ENCODE measurements at places on chromosomes 16 and 17. TPM values are rescaled to one million over a fixed set of nuclear protein-coding genes. Genes with fewer than 3 reads are reported as not detected.
A peak's percentile ranks its signal among the peaks of the same experiment; 100 is the strongest.

Gene HEATR9
- not detected for total RNA-seq

Gene CMTM4
- total RNA-seq: 33.7 TPM

Gene TAC4
- total RNA-seq: not detected

GRCh38 chr16:31477220-31478216, 5.4 kb upstream of the SLC5A2 start:
- H3K4me3 ChIP-seq: peak overlapping the region; percentile 2
- no peaks in the 10 kb centered on the region for H3K36me3 ChIP-seq
- DNase-seq: no peak
- no peaks in the 10 kb centered on the region for H3K4me1 ChIP-seq
- H3K27me3 ChIP-seq: no peaks in the 10 kb centered on the region
- H3K27ac ChIP-seq: no peak overlapping the region

GRCh38 chr16:57091975-57092785, at the start of gene CPNE2:
Gene CPNE2, plus strand, starts transcription at chr16:57092583. Its CDS starts 18,160 bp downstream, at chr16:57110743.
- H3K27me3 ChIP-seq: no peaks in the 10 kb centered on the region
- peaks cover 7% of the 10 kb centered on the region for H3K4me1 ChIP-seq
- H3K36me3 ChIP-seq: no peaks in the 10 kb centered on the region

DNA sequence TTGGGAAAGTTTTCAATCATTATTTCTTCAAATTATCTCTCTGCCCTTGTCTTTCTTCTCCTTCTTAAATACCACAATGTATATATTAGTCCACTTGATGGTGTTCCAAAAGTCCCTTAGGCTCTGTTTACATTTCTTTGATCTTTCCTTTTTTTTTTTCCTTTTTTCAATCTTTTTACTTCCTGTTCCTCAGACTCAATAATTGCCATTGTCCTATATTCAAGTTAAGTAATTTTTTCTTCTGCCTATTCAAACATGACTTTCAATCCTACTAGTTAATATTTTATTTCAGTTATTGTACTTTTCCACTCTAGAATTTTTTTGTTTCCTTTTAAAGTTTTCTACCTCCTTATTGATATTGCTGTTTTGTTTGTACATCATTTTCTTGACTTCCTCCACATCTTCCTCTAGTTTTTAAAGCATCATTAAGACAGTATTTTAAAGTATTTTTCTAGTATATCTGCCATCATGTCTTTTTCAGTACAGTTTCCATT, 15.8 kb upstream of the UQCRC2 start:
- no peak overlapping the region for H3K4me3 ChIP-seq
- H3K27ac ChIP-seq: no peak overlapping the region
- H3K36me3 ChIP-seq: no peaks in the 10 kb centered on the region
- no peak for DNase-seq
- no peaks in the 10 kb centered on the region for H3K4me1 ChIP-seq

- H3K4me3 ChIP-seq: no peak overlapping the region
- H3K27ac ChIP-seq: no peak overlapping the region
- no peak for DNase-seq
- no peaks in the 10 kb centered on the region for H3K27me3 ChIP-seq
- H3K4me1 ChIP-seq: no peaks in the 10 kb centered on the region
These were observed 62.7 kb downstream of the RBFOX3 start for GRCh38 chr17:79548116-79548515.

- H3K4me3 ChIP-seq: no peak overlapping the region
- no peak for DNase-seq
These were observed 807 bp upstream of the HBQ1 start for GRCh38 chr16:179211-180092.

DNA sequence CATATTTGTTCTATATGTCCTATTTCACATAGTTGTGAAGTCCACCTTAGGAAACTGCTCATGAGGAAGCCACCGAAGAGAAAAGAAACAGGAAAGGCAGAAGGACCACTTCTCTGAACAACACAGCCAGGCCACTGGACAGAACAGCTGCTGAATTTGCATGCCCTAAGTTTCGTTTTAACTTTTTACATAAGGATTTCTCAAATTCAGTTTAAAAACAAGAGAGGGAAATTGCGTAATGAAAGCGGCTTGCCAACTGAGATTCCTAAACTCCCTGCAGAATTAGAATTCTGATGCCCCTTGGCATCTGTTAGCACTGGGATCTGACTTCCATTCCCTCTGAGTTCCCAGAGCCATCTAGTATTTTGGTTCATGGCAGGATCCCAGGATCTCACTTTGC, 5.0 kb upstream of the CCL8 start:
- no peak for DNase-seq
- peak overlapping the region; percentile 50 for H3K27ac ChIP-seq
- no peak overlapping the region for H3K4me3 ChIP-seq
- no peaks in the 10 kb centered on the region for H3K36me3 ChIP-seq
- H3K27me3 ChIP-seq: no peaks in the 10 kb centered on the region

Data from breast epithelium (tissue), 4 donors.